ENCODE measurements at places on chromosomes 2 and 18.

GRCh38 chr2:165920748-165921147, 32.8 kb downstream of the TTC21B start:
- no peak for DNase-seq

DNA sequence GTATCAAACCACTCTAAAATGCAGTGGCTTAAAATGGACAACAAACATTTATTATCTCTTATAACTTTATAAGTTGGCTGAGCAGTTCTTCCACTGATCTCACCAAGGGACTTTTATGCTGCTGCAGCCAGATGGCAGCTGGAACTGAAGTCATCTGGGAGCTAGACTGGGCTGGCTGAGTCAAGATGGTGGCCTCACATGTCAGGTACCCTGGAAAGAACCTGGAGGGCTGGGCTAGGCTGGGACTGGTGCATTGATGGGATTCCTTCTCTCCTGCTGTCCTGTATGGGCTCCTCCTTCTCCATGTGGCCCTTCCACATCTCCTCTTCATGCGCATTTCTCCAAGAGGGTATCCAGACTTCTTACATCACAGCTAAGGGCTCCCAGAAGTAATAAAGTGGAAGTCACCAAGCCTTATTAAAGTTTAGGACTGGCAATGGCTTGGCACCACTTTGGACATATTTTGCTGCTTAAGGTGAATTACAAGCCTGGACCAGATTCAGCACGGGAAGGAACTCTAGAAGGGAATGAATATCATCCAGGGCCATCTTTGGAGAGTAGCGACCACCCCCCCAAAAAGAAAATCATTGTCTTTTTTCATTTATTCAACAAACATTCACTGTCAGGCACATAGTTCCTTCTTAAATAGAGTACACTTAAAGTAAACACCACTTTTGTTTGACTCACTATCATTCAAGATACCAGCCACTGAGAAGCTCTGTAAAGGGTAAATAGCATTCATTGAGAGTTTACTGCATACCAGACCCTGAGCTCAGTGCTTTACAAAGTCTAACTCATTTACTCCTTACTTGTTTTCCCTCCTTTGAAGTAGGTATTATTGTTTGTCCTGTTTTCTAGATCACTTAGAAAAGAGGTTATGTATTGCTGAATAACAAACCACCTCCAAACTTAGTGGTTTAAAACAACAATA, 138.0 kb downstream of the ZFP36L2 start:
- DNase-seq: peak; percentile 27

DNA sequence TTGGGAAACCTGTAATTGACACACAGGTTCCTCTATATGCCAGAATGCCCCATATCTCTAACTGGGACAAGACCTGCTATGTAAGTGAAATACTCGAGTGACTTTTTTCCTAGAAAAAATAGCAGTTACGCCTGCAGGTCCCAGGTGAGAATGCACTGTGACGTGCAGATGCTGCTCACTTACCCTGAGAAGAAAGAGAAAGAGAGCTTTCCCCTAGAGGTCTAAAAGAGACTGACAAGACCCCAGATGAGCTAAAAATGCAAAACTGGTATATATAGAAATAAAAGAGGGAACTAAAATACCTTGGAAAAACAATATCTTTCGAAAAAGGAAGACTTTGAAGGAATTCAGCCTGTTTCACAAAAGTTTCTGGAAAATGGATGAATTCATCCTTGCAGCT, 383.0 kb upstream of the DCC start:
- DNase-seq: no peak

DNA sequence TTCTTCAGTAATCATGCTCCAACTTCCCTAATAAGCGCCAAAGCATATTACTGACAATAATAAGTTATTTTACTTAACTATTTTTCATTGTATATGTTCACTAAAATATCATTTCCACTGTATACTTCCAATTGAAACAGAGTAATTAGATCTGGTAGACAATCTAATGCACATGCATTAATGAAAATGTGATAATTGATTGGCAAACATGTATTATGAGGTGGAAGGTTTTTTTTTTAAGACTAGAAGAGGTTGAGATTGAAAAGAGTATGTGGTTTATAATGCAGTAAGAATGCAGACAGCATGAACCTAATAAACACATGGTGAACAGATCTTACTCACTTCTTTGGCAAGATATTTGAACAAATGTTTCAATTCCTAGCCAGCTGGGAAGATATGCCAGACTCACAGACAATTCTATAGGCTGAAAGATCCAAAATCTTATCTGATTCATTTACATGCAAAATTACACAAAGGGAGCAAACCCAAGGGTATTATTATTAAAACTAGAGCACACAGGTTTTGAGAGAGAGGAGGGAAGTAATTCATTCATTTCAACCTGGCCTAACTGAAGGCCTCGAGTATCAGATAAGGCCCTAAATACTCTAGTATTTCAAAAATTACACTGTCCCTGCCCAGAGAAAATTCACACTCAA, 2.8 kb downstream of the NCKAP1 start:
- peak; percentile 38 for DNase-seq

GRCh38 chr18:46754188-46754587, 2.7 kb downstream of the ST8SIA5 start:
- no peak for DNase-seq

DNA sequence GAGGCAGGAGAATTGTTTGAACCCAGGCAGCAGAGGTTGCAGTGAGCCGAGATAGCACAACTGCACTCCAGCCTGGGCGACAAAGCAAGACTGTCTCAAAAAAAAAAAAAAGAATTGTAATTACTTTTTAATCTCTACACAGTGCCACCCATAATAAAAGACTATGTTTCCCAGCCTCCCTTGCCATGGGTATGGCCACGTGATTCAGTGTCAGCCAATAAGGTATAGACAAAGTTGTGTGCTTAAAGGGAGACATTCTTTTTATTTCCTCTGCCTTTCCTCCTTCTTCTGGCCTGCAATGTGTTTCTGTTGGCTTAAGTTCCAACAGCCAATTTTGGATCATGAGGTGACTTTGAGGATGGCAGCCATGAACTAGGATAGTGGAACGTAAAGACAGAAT, 406.9 kb downstream of the LNPK start:
- no peak for DNase-seq

DNA sequence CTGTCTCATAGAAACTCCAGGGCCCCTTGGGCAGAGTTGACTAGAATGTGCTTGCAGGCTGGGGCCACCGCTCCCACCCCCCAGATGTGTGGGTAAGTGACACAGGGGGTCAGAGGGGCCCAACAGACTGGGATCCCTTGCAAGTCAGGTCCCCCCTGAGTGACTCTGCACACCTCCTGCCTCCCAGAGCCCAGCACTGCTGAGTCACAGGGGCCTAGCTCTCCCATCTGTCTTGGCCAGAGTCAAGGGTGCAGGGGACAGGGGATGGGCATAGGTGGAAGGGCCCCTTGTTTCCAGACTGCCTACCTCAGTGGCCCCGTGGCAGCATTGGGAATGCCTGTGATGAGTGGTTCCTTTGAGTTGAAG, 11.4 kb downstream of the SH2D6 start:
- no peak for DNase-seq

- DNase-seq: peak; percentile 29
These were observed 42.6 kb downstream of the SCN7A start for GRCh38 chr2:166451468-166451867.

GRCh38 chr18:49728542-49728941, 84.8 kb downstream of the ACAA2 start:
- DNase-seq: peak; percentile 57

DNA sequence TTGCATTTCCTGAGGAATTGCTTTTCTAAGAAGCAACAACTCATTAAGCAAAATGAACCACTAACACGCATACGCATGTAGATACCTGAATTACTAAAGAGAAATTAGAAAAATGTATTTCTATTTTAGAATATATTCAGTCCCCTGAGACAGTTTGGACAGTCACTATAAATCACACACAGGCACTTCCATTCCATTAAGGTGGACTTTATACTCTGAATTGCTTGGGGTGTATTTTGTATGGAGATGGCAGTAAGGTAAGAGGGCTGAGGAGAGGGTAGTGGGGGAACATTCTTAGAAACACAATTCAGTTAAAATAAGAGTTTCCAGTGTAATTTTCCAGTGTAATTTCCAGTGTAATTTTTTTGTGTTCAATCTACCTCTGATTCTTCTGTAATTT, 1.8 kb downstream of the CCDC141 start:
- no peak for DNase-seq

DNA sequence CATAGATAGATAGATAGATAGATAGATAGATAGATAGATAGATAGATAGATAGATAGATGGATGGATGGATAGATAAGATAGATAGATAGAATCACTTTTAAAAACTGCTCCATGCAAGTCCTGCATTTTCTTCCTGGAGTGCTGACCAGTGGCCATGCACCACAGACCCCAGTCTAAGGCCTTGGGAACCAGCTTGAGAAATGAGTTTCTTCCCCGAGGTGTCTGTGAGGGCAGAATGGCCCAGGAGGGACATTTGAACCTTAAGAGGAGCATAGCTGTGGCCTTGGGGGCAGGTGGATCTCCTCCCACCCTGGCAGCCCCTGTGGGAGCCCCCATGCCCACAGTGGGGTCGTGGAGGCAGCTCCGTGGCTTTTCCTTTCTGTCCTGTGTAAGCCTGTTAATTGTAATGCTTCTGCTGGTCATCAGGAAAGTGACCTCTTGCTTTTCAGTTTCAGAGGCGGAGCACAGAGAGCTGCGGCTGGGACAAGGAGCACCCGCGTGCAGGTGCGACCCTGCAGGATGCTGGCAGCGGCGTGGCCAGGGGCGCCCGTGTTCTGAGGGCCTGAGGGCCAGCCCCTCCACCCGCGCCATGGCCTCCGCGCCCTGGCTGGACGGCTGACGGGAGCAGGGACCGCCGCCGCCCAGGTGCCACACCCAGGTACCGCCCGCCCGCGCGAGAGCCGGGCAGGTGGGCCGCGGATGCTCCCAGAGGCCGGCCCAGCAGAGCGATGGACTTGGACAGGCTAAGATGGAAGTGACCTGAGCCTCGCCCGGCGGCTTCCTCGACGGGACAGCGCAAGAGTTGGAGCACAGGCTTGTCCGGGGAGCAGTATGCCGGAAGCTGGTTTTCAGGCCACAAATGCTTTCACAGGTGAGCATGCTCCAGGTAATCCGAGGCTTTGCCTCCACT, 168.6 kb downstream of the LDLRAD4 start:
- DNase-seq: no peak

- DNase-seq: no peak
These were observed 393.6 kb upstream of the NRP2 start for GRCh38 chr2:205288686-205289085.

- DNase-seq: peak; percentile 87
These were observed 82.1 kb downstream of the ACTR2 start for GRCh38 chr2:65309699-65310098.

- DNase-seq: peak; percentile 45
These were observed 37.2 kb upstream of the CFAP36 start for GRCh38 chr2:55482186-55482884.

DNA sequence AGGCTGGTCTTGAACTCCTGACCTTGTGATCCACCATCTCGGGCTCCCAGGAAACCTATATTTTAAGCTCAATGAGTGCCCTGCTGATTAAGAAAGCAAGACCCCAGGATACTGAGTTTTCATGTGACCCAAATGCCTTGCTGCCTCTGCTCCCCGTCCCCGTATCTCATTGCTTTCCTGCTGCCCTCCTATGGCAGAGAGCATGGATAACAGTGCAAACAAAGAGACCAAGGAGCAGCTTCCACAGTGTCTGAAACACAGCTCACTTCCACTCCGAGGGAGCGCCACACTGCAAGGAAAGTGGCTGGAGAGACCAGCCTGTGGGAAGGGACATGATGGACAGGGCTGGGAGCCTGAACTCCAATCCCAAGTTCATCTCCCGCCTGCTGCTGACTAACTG, 246.8 kb downstream of the TMEM182 start:
- no peak for DNase-seq

All from epithelial cell of esophagus (primary cell).